T47D (cell line): ENCODE measurements at places on chromosomes 6 and 20.

DNA sequence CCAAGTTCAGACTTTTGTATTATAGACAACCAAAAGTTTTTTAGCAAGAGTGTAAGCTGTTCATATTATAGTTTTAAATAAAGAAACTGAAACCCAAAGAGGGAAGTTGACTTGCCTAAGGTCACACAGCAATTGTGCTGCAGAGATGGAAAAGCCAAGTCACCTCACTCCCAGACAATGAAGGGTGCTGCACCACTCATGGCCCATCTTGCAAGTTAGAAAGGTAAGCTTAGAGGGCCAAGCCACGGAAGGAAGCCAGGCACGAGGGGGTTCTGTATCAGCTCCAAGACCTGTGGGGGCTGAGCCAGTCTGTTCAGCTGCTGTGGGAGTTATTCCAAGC lies 860 bp downstream of the DEFB124 start:
- no peak for DNase-seq

- no peak for DNase-seq
These were observed 1.6 kb downstream of the SAMD10 start for GRCh38 chr20:63977739-63978276.

GRCh38 chr6:158905277-158905676 lies 86.1 kb upstream of the EZR start:
- no peak for DNase-seq

DNA sequence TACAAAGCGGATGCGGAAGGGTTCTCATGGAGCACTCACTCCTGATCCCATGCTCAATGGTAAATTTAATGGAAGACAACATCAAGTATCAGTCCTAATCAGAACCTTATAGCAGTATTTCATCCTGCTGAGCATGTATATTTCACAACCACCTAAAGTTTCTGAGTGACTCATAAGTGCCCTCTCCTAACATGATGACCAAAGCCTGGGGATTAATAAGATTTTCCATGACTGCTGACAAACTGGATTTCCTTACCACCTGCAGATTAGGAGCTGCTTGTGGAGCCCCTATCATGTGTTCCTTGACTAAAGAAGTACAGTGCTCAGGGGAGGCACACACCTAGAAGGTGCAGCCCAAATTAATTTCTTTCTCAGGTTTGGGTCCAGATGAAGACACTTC lies 112.8 kb downstream of the INSM1 start:
- DNase-seq, result no peak

DNA sequence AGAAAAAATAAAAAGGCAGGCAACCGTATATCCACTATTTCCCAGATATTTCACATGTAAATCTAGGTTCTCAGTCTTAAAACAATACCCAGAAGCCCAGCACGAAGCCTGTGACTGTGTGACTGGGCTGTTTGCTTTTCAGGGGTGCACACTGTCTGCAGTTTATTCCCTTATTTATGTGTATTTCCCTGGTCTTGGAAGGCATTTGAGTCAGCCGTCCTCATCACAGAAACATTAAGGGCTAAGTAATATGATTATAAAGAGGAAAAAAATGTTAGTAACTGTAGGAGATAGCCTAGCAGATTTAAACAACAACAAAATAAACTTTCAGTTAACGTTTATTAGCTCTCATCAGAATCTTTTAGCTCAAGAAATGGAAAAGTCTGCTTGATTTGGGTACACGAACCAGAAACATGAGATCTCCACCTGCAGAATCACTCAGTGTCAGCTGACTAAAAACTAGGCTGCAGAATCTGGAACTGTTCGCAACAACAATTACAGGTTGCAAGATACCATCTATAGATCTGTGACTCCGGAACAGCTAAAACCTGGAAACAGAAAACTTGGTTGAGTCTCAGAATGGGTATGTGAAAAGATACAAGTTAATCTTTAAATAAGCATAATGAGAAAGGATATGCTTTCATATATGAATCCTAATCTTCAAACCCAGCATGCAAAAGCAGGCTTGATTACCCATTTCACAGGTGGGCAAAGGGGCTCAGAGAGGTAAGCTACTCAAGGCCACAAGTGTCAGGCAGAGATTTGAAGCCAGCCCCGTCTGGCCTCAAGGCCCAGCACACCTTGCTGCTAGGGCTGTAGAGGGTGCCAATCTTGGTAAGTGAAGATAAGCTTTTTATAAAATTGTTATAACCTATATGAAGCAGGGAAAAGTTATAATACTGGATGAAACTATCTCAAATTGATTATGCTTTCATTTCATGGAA lies 21.1 kb downstream of the GCLC start:
- peak; percentile 12 for DNase-seq

- no peak for DNase-seq
These were observed 811 bp upstream of the ARMH2 start for GRCh38 chr6:24799541-24799915.

DNA sequence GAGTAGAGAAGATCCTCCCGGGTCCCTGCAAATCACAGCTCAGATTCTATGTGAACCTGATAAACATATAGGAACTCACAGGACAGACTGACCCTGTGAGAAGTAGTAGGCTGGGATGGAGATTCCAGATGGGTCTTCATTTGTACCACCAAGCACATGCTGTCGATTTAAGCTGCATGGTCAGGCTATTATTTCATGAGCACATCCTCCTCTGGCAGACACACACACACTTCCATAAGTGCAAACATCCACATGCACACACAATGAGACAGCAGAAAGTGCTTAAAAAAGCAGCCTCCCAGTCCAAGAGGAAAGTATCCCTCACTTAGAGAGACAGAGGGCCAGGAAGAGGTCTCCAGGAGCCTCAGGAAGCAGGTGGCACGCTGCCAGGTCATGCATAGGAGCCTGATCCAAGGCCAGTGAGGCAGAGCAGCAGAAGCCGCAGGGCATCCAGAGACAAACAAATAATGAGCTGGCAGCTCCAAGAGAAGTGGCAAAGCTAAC lies 131.8 kb downstream of the UNC5CL start:
- peak; percentile 57 for DNase-seq

DNA sequence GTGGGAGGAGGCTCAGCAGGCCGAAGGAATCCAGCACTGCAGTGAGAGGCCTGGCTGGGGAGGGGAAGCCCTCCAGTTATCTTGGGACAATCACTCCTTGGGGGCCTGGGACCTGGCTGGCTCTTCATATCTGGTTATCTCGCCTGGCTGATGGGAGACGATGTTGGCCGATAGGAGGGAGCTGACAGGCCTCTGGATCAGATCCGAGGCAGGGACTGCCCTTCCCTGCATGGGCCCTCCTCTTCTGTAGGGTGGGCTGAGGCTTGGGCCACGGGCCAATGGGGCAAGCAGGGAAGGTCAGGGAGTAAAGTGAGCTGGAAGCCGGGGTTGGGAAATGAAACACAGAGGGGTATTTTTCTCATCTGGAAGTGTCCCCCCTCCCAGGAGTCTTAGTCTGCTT lies 25.2 kb downstream of the MANBAL start:
- no peak for DNase-seq

DNA sequence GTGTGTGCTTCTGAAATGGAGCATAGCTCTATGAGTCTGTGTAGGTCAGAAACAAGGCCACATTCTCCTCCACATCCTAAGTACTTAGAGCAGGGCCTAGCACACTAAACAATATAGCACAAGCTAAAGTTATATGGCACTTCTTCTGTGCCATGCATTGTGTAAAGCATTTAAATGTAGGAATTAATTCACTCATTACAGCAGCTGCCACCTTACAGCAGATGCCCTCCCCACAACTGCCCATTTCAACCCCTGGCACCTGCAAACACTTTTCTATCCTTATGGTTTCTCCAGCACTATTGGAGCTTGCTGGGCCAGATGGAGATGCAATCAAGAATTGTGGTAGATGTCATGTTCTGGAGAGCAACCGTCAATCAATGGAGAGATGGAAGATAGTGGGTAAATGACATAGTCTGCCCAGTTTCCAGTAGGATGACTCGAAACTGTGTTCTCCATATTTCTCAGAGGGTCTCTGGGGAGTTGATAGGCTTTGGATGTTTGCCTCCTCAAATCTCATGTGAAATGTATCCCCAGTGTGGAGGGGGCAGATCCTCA lies 373.7 kb downstream of the DOK5 start:
- DNase-seq, result no peak

DNA sequence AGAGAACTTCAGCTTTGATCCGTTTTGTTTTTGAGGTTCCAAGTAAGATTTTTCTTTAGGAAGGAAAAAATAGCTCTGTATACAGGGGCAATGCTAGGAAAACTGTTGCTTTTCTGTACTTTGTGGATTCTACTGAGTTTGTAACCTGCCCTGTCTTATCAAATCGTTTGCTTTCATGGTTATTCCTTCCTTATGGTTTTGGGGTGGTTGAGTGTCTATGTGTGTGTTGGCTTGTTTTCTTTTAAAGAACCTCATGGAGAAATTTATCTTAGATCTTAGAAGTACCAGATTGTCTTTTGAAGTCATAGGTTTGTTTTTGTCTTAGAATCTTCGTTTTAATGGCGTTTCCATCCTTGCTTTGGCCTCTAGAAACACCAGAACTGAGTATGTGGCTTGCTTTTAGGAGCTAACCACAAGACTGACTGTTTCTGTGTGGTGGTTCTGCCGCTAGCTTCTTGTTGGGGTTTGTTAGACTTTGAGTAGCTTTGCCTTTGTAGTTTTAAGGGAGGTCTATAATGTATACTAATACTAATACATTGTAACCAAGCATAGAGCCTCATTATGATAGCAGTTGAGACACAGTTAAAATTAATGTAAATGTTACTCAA lies 86.8 kb downstream of the RPP40 start:
- DNase-seq, result no peak

- peak; percentile 77 for DNase-seq
These were observed 68.4 kb upstream of the PHACTR1 start for GRCh38 chr6:12648171-12648570.

GRCh38 chr20:7285918-7286556 lies 518.6 kb downstream of the BMP2 start:
- peak; percentile 87 for DNase-seq

DNA sequence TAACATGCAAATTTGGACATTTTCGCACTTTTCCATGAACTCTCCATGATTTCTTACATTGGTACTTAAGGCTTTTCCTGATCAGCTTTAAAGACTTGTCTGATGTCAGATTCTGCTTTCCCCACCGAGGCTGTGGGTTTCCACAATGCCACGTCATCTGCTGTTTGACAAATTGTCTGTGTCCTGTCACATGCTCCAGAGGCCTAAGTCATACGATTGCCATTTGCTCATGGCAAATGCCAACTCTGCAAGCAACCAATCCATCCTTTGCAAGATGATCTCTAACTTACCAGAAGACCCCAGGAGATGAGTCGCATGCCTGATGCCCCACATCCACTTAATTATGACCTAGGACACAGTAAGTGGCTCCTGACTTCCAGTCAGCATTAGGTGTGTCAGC lies 556.5 kb downstream of the BMP2 start:
- no peak for DNase-seq

- no peak for DNase-seq
These were observed 653.6 kb upstream of the FLRT3 start for GRCh38 chr20:14991023-14991422.

GRCh38 chr6:160883999-160884398 lies 107.6 kb upstream of the MAP3K4 start:
- DNase-seq, result peak; percentile 29

- DNase-seq, result no peak
These were observed 64.6 kb downstream of the RPP40 start for GRCh38 chr6:4939241-4939640.

DNA sequence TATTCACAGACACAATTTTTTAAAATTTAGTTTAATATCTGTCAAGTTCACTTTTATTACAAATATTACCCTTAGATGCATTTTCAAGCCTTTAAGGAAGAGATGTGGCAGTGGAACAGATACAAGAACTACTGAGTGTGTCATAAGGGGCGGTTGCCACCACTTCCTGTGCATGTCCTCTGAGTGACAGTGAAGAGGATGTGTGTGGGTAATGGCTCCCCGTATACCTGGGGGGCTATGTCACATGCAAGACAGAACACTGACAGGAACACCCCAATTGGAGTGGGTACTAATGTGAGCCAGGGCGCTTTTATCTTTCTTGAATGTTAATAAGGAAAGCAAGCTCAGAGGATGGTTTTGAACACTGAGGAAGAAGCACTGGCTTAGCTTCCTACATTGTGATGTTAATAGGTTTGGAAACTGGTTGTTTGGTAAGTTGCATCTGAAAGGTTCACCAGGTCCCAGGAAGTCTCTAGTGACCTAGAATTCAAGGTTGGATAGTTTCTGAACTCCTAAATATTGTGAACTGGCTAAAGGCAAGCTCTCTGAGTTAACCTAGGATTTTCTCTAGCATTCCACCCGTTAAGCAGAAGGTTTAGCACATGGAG lies 83.4 kb upstream of the ASF1A start:
- DNase-seq, result no peak

DNA sequence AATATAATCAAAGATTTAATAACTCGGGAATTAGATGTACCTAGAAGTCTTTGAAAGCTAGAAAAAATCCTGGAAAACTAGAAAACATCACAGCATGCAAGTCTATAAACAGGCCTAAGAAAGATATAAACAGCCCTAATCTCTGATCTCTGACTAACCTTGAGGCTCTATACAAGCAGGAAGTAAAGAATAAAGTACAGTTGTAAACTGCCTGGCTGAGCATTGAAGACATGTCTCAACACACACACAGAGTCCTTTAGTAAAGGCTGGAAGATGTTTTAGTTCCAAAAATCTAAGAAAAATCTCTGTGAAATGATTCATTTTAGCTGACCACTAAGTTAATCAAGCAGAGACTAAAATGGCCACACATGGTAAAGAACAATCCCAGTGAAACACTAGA lies 774.5 kb downstream of the EYS start:
- no peak for DNase-seq

- DNase-seq, result no peak
These were observed 2.4 kb upstream of the CST3 start for GRCh38 chr20:23640018-23640601.

GRCh38 chr20:62234339-62234738 lies 4.0 kb upstream of the OSBPL2 start:
- no peak for DNase-seq

GRCh38 chr6:78340755-78341154 lies 526.6 kb upstream of the IRAK1BP1 start:
- no peak for DNase-seq

GRCh38 chr6:72675396-72675795 lies 53.5 kb downstream of the KCNQ5 start:
- DNase-seq, result no peak

- DNase-seq, result no peak
These were observed 113.9 kb downstream of the NFATC2 start for GRCh38 chr20:51428401-51429143.

GRCh38 chr6:157282284-157282683 lies 41.0 kb downstream of the TMEM242 start:
- DNase-seq, result no peak

DNA sequence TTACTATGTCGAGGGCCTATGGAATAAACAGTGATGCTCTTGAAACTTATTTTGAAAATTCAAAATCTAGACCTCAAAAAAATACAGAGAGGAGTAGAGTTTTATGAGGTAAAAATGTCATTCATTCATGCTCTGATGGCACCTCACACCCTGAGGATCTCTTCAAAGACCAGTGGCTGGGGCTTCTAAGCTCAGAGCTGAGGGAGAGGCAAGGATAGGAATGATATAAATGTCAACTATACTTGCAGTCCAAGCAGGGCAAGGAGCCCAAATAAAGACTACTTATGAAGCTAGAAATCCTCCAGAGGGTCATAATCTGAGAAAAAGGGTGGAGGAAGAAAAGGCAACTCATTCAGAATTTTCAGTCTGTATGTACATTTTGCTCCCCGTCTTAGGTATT lies 136.7 kb upstream of the CARMIL1 start:
- no peak for DNase-seq
